ENCODE measurements at places on chromosomes 5 and 9.

DNA sequence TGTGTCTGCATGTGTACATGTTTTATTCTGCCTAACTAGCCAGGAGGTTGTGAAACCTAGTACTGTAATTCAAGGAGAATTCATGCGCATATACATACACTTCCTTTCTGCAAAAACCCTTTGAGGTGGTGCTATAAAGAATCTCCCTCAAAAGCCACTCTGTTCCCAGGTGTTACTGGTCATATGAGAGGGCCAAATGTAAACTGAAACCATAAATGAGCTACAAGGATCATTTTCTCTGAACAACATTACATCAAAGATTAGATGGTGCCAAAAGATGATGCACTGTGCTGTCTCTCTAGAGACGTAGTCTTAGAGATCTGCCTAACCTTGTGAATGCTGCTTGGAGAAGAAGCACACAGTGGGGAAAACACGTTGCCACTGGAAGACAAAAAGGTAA is 15.7 kb downstream of the NREP start:
- DNase-seq, result no peak

DNA sequence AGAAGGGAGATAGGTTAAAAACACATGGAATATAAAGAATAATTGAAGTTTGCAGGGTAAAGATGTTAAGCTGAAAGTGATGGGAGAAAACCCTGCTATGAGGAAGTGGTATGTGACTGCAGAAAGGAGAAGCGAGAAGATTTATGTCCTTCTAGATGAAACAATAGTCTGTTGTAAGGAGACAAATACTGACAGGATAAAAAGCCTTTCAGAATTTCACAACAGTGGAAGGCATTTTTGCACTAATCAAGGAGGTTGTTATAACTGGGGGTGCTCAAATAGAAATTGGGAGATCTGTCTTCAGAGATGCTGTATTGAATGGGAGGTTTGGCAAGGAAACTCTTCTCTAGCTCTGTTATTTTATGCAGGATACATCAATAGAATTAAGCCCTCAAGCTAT is 69.6 kb downstream of the NMUR2 start:
- DNase-seq, result no peak

DNA sequence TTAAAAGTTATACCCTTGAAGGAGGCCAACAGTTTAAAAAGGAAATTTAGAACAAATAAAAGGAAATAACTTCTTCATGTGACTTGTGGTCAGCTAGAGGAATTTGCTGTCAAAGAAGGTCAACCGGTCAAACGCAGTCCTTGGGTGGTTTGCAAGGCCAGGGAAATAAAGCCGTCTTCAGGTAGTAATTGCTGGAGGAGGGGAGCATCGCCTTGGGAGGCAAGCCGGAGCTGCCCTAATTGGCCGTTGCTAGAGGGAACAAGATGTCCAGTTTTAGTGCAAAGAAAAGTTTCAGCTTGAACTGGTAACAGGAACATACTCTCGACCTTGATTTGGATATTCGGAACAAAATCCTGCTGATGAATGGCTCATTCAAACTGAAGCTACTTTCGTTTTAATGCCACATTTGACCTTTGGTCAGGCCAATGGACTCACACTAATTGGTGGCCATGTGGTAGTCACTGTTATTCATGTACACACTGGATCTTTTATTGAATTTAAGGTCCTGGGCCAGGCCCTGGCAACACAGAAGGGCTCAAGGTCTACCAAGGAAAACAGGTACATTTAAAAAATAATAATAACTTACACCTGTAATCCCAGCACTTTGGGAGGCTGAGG is 47.0 kb upstream of the MYO10 start:
- no peak for DNase-seq

- no peak for DNase-seq
Measured at GRCh38 chr9:2676466-2676865, 40.8 kb upstream of the KCNV2 start.

DNA sequence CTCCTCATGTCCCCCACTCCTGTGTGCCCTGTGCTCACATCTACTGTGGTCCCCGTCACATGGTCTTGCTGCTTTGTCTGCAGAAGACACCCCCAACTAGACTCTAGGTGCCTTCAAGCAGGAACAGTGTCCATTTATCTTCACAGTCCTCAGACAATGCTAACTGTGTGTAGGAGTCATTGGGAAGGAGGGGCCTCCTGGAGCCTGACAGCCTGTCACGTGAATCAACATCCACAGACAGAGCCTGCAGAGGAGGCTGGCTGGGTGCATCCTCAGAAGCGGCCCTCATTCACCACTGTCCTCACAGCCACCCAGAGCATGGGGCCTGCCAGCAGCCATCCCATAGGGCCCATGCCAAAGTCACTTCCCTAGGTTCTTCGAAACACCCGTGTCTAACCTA is 98.7 kb downstream of the MED10 start:
- no peak for DNase-seq

DNA sequence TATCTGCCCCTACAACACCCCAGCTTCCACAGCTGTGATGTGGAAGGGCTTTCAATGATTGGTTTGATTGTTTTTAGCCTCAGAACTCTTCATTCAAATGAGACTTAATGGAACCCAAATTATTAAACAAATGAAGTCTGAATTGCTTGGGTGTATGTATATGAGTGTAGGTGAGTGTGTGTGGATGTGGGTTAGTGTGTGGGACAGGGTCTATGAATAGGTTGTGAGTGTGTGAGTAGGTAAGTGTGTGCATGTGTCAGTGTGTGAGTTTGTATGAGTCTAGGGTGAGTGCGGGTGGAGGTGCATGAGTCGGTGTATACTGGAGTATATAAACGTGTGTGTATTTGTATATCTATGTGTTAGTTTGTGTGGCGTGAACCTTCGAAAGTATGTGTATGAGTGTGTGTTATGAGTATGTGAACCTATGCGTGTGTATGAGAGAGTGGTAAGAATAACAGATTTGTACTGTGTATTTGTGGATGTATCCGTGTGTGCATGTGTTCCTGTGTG is 26.9 kb downstream of the COL15A1 start:
- DNase-seq, result no peak

DNA sequence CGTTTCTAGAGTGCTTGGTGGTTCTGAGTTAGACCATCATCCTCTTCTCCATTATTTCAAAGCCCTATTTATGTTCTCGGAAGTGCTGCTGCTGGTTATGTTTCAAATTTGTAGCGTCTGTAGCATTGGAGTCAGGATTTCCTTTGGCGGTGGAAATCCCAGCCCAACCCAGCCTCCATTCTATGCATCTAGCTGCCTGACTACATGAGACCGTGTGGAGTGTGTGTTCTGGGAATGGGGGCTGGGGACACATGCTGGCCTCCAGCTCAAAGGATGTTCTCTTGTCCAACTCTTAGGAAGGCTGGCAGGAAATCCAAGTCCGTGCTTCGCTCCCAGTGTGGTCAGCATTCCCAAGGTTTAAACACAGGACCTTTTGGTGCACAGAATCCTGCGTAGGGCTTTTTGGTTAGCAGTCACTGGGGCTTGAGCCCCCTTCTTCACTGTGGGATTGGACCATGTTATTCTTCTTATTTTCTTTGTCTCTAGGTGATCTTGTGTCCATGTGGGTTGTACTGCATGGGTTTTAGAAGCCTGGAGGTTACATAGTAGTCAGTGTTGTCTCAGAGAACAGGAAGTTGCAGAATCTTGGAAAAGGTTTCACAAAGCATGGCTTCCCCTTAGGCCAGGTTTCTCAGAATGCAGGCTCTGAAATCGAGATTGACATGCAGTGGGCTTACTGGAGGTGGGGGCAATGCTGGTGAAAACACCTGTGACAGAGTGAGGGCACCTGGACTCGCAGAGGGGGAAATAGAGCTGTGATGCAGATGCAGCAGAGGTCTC is 132.2 kb downstream of the ARHGAP26 start:
- no peak for DNase-seq

GRCh38 chr5:108078882-108079281 is 303.0 kb downstream of the FBXL17 start:
- DNase-seq, result no peak

DNA sequence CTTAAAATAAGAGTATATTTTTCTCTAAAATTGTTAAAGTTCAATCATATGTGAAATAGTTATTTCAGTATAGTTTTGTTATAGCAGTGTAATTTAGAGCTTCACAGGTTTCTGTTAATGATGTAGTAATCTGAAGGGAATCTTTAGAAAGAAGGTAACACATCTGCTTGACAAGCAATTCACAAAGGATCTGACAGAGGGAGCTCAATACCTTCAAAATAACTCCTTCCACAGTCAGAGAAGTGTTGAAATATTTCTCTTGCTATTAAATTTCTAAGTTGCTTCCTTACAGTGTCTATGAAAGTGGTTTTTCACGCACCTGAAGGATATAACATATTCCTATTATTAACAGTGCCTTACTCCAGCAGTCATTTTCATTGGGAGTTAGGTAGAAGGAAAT is 44.9 kb downstream of the SLC25A51 start:
- no peak for DNase-seq

DNA sequence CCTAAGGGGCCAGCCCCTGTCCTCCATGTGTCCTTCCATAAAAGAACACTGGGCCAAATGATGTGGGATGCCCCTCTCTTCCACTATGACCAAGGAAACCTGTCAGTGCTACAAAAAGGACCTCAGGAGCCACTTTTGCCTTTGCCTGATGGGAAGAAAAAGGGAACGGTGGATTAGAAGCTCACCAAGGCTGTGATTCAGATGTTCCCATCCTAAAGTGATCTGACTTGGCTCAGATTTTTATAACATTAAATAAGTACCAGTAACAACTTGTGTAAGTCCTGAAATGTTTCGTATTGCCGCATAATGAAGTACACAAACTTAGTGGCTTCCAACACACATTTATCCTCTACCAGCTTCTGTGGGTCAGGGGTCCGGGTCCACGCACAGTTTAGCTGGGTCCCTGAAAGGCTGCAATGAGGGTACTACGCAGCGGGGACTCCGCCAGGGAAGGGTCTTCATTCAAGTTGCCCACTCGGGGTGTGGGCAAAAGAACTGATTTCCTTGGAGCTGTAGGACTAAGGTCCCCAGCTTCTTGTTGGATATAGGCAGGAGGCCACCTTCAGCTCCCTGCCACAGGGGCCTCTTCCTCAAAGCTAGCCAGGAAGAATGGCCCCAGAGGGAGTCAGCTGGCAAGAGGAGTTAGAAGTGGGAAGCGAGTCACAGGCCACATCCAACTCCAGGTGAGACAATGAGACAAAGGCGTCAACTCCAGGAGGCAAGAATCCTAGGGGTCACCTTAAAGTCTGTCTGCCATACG is 60.4 kb downstream of the RAPGEF1 start:
- DNase-seq, result no peak

- DNase-seq, result no peak
Measured at GRCh38 chr5:178462816-178463215, 127.4 kb downstream of the COL23A1 start.

Measured in CD4-positive, alpha-beta T cell treated with Interleukin-17A for 4 hours (primary cell).